ENCODE measurements at places on chromosomes 4 and X.

DNA sequence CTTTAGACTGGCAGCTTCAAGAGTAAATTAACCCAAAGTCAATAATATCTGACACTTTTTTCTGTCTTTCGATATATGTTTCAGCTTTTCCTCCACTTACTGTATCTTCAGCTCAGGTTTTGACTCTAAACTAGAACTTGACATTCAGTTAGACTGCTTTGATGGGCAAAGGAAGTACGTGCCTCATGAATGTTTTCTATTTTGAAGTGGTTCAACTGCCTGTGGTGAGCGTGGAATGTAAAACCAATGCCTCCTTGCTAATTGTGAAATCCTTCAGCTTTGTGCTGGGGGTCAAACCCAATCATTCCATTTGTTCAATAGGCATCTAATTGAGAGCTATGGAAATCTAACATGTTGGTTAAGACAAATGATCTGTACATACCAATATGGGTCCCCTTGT, 857.0 kb upstream of the HTR2C start:
- DNase-seq = no peak

DNA sequence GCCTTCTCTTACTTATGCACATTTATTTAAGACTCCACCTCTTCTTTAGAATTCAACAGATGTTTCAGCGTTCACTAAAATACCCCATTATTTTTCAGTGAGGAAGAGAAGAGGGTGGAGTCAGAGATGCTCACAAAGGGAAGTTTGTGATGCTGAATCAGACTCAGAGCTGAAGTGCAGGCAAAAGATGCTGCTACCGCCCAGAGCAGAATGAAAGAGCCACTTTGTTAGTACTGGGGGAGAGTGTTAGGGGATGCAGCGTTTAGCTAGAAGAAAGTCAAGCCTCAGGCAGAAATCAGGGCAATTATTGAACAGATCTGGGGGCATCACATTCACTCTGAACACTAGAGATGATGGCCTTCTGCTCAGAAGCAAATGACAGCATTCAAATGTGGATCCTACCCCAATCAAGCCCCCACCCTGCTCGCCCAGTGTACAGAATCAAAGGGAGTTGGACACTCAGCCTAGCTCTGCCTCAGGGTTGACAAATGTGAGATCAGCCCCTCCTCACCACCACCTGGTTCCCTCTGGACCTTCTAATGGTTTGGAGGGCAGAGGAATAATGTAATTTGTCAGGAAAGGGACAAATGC, 138.3 kb downstream of the UNC5C start:
- no peak for DNase-seq

DNA sequence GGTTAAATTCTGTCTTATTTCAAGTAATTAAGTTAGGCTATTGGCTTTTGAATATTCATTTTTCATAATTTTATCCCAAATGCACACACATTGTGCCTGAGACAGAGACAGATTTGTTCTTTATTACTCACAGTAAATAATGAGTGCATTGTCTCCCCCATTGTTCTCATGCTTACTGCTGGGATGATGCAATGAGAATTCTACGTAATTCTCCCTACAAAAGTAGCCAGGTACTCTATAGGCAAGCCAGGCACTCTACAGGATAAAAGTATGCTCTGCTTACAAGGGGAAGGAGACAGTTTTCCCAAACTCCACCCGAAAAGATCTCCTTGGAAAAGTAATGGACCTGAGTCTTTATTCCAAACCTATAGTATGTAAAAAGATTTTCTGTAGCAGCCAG, 1890.7 kb upstream of the PCDH10 start:
- DNase-seq = no peak

- peak; percentile 69 for DNase-seq
Measured at GRCh38 chrX:153635788-153636668, 11.0 kb upstream of the DUSP9 start.

DNA sequence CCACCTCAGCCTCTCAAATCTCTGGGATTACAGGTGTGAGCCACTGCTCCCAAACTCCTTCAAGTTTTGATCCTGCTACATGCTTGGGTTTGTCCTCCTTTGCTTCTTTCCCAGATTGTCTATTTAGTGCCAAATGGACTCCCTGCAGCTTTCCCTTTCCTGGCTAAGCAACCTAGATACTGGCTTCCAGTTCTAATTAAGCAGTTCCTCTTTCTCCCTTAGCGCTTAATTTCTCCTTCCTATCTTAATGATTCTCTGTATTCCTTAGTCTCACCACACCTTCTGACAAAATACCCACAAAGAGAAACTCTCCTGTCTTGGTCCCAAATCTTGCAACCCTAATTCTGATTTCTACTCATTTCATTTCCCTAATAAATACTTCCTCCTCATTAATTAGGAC, 7.8 kb downstream of the RXFP1 start:
- no peak for DNase-seq

GRCh38 chrX:136452614-136453013, 35.1 kb upstream of the BRS3 start:
- no peak for DNase-seq

DNA sequence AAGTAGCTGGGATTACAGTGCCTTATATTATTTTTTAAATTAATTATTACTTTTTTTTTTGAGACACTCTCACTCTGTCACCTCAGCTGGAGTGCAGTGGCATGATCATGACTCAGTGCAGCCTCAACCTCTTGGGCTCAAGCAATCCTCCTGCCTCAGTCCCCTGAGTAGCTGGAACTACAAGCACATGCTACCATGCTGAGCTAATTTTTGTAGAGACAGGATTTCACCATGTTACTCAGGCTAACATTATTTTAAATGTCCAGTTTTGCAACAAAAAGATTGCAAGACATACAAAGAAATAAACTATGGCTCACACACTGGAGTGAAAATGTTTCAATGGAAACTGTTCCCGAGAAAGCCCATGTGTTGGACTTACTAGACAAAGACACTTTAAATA, 59.2 kb downstream of the MND1 start:
- DNase-seq = no peak

DNA sequence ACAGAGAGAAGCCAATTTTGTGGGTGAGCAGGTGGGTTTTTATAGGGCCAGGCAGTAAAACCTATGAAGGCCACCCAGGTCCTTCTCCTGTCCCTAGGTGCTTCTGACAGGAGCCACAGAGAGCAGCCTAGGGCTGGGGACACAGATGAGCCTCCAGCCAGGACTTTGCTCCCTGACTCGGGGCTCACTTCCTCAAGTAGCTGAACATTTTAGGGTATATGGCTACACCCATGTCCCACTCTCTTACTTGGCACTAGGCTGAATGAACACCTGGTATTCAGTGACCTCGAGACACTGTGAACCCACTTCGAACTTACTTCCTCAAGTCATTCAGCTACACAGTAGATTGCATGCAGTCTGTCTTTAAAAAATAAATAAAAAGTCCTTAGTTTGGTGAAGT, 217.3 kb downstream of the MID1IP1 start:
- no peak for DNase-seq

- no peak for DNase-seq
Measured at GRCh38 chrX:120302434-120302833, 8.8 kb downstream of the TMEM255A start.

All from NCI-H524 (cell line).